ENCODE measurements at places on chromosomes 2 and 18.

DNA sequence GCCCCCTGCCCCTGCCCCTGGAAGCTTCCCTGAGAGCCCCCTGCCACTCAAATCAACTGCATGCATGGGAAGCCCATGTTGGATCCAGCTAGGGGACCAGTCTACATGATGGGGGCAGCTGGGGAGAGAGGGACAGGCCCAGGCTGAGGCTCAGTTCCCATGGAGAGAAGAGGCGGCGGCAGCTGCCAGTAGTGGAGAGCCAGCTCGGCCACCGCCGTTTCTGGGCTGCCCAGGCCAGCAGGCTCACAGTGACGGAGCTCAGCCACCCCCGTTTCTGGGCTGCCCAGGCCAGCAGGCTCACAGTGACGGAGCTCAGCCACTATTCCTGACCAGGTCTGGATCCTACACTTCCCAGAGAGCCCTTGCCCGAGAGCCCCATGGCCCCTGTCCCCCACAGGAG is 3.6 kb downstream of the MAB21L4 start:
- no peak for DNase-seq

DNA sequence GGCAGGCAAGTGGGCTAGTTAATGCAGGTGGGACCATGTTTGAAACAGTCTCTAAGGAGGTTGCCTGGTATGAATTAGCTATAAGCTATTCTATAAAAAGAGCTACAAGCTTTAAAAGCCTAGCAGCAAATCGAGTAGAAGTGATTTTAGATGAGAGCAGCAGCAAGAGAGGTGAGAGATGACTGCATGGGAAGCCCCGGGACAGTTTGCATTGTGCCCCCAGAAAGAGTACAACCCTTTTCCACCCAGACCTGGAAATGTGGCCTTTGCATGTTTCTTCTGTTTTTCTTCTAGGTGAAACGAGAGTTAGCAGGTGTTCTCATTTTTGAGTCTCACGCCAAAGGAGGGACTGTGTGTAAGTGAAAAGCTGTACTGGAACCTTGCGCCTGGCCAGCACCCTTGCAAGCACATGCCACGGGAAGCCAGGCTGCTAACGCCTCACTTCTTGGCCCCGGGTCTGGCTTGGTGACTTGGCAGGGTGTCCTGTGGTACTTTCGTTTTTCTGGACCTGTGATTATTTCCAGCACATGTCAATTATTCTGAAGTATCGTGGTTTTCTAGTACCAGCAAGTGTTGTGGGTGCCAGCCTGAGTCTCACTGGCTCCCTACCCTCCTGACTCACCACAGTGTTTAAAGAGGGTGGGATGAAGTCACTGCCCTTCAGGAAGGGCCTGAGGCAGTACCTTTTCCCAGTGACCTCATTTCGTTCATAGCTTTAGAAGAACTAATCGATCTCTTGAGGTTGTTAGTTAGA is 90.3 kb upstream of the MAP3K20 start:
- DNase-seq = no peak

- no peak for DNase-seq
These were observed 25.0 kb downstream of the FN1 start for GRCh38 chr2:215410932-215411285.

- DNase-seq = no peak
These were observed 22.2 kb downstream of the ATAD2B start for GRCh38 chr2:23904692-23905091.
